T-helper 2 cell treated with Interferon-gamma antibody and Interleukin-4, amounts not matched to agents 5 μg/mL and 100 μg/mL, for 36 hours (primary cell): ENCODE measurements at places on chromosomes 4 and X.

- no peak for DNase-seq
Measured at GRCh38 chr4:64756016-64756415, 346.8 kb upstream of the TECRL start.

GRCh38 chrX:9874483-9874882 is 88.3 kb downstream of the SHROOM2 start:
- DNase-seq, result no peak

GRCh38 chr4:2598511-2599303 is 62.3 kb downstream of the FAM193A start:
- no peak for DNase-seq

DNA sequence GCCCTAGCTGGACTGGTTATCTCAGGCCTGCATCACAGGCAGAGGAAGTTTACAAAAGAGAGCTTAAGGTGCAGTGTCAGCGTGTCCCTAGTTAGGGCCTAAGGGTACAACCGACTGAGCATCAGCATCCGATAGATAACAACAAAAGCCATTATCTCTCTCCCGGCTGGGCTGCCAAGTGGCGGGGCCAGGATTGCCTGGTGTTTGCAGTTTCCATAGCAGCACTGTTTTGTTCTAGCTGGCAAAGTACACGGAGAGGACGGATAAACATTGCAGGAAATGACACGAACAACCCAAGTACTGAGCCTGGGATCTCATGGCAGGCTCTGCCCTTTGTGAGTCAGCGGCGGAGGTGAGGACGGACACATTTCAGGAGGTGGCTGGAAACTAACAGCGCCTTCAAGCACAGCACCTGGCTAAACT is 104.7 kb upstream of the NOCT start:
- DNase-seq, result no peak

GRCh38 chrX:43373032-43373431 is 283.1 kb upstream of the MAOA start:
- no peak for DNase-seq

GRCh38 chr4:162715401-162715800 is 451.3 kb downstream of the NAF1 start:
- DNase-seq, result no peak

DNA sequence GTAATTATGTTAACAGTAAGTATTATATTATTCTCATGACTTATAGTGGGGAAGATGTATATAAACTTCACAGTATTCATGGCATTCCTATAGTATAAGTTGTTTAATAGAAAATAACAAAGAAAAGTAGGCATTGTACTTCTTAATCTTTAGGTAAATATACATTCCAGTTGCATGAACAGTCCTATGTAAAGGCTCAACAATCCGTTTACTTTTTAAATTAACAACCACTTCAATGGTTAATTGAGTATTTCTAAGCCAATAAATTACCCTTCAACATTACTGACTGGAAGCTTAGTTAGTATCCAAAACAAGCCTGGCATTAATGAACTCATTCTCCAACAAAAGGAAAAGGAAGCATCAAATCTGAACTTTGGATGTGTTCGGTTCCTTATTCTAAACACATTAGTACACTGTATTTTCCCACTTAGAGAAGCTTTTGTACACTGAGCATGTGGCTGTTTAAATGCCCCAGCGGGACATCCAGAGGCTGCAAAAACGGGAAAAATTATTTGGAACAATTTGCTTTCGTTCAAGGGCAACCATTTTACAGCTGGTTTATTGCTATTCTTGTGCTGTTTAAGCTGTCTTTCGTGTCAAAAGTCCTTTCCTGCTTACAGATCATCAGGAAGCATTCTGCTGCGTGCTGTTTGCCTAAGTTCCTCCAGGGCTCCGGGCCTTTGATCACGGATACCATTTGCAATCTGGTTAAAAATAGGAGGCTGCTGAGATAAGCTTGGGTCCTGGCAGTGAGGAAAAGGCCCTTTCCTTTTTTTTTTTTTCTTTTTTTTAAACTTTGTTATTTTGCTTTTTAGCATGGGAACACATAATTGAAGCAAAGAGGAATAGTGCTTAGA is 460.3 kb downstream of the SPRY1 start:
- DNase-seq, result no peak

GRCh38 chr4:90503677-90504076 is 376.5 kb downstream of the CCSER1 start:
- DNase-seq, result no peak

DNA sequence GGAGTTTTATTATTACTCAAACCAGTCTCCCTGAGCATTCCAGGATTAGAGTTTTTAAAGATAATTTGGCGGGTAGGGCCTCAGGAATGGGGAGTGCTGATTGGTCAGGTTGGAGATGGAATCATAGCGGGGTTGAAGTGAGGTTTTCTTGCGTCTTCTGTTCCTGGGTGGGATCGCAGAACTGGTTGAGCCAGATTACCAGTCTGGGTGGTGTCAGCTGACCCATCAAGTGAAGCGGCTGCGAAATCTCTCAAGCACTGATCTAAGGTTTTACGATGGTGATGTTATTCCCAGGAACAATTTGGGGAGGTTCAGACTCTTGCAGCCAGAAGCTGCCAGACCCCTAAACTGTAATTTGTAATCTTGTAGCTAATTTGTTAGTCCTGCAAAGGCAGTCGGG is 25.1 kb upstream of the SETD7 start:
- DNase-seq, result no peak

- DNase-seq, result no peak
Measured at GRCh38 chr4:182163180-182163579, 80.0 kb upstream of the TENM3 start.

GRCh38 chr4:4271912-4272311 is 18.0 kb downstream of the LYAR start:
- no peak for DNase-seq

- peak; percentile 35 for DNase-seq
Measured at GRCh38 chr4:169619518-169619957, 840 bp upstream of the CLCN3 start.

DNA sequence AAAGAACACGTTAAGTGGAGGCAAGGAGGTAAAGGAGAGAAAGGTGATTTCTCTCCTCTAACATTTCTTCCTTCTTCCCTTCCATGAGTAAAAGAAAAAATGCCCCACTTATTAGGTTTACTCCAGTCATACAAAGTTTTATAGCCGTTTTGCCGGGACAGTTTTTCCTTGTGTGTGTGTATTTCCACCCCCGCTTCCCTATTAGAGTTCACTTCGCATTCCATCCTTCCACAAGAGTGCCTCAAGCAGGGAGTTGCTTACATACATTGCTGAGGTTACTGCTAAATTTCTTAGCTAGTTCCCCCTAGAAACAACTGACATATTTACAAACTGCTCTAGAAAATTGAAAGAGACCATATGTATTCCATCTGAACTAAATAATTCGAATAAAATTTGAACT is 45.2 kb upstream of the BMP15 start:
- DNase-seq, result no peak

DNA sequence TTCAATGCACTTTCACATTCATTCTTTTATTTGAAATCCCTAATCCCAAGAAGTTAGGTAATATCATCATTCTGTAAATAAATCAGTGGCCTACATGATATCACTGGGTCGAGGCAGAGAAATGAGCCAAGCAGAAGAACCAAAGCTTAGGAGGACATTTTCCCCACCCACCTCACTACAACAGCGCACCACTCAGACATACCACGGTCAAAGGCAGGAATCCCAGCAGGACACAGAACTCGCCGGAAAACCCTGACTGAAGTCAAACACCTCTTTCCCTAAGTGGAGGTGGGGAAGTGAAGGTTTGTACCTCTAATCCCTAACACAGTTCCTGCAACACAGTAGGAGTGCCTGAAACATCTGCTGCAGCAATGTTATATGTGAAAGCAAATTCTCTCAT is 21.5 kb downstream of the RELL1 start:
- DNase-seq, result no peak

- DNase-seq, result no peak
Measured at GRCh38 chr4:153413842-153414241, 52.3 kb upstream of the TMEM131L start.
